Vagina (tissue), 2 donors: ENCODE measurements at places on chromosomes 11 and 22. TPM values are rescaled to one million over a fixed set of nuclear protein-coding genes. Genes with fewer than 3 reads are reported as not detected.

- no peak for DNase-seq
These were observed 23.5 kb downstream of the ARHGAP8 start for GRCh38 chr22:44775862-44776261.

GRCh38 chr11:129750343-129751292, 65.0 kb upstream of the TMEM45B start:
- DNase-seq = no peak

GRCh38 chr22:26608129-26608528, 9.7 kb downstream of the CRYBB1 start:
- DNase-seq = no peak

DNA sequence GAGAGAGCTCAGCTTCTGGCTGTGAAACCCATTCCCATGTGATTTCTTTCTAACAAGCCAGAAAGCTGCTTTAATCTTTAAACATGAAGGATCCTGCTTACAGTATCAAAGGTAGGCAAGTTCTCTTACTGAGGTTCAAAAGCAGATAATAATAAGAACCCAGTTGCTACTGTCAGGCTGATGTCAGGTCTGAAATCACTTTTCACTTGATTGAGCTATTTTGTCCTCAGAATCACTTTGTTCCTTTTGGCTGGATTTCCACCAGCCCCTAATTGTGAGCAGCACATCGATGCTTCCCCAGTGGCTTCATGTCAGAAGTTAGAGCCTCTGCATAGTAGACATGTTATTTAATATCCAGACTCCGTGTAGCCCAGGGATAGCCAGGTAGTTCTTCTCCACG, 55.8 kb upstream of the CEP295 start:
- no peak for DNase-seq

- peak; percentile 27 for DNase-seq
These were observed 59.4 kb upstream of the VPREB1 start for GRCh38 chr22:22185217-22185616.

DNA sequence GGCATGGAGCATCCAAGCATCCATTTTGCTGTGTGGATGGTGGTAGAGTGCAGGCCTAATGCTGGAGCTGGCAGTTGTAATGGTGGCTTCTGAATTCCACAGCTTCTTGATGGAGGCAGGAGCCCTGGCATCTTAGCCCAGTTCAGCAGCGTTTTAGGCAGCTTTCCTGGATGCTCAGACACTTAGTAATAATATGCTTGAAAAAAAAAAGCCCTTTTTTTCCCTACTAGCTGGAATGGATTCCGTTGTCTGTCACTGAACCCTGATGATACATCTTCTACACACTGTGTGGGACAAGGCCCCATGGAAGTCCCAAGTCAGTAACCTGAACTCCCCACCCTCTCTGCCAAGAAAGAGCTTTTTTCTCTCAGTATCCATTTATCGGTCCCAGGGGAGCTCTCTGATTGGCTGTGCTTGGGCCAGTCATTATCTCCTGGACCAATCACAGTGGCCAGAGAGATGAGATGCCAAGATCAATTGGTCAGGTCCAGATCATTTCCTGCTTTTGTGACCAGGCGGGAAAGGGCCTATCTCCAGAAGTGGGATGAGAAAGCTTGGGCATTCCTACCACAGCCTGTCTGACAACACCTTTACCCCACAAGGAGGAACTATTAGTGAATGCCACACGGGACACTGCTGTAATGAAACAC, 34.2 kb downstream of the MCM5 start:
- no peak for DNase-seq

DNA sequence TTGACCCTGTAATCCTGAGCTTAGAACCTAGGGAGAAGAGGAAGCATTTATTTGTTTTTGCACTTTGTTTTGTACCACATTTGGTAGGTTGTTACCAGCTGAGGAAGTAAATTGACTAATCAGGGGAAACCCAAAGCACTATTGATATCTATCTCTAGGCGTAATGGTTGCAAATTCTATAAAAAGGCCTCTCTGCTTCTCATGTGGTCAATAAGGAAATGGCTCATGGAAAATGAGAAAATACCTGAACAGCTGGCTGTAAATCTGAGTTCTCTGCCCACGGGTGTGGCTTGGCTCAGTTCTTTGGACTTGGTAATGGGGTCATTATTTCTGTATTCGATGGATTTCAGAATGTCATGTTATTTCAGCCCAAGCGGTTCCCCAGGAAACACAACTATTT, 42.4 kb downstream of the BARX2 start:
- DNase-seq = no peak

DNA sequence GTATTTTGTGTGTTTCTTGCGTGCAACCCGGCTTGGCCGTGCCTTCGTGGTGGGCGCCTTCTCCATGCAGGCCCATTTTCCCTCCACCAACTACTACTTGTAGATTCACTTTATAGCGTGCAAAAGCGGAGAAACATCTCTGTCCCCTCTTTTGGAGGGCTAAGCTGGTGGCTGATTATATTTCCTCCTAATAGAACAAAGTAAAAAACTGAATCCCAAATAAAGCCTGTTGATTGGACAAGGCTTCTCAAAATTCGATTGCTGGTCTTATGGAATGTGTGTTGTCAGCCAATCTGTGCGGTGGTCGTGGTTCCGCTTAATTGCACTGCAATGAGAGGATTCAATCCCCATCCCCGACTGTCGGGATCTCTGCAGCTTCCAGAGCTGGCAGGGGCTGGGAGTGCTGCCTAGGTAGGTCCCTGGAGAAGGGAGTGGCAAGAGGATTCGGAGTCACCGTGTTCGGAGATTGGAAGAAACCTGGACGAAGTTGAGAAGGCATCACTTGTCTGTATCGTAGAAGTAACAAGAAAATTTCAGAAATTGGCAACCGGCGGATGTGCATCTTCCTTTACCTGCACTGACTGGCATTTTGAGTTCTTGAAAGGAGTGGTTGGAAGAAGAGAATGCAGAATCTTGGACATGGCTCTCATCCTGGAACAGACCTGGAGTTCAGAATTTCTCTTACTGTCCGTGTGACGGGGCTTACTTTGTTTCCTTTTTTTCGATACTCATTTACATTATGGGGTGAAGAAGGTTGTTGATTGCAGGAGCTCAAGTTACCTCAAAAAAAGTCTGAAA, 1.1 kb downstream of the HMGXB4 start:
- DNase-seq = no peak

The SMC1B gene
- total RNA-seq = not detected

The ALDH3B2 gene
- total RNA-seq = 19.9 TPM
